ENCODE measurements at places on chromosomes 5 and 9.

- no peak for DNase-seq
These were observed 303.9 kb upstream of the EDIL3 start for GRCh38 chr5:84688566-84688965.

GRCh38 chr5:114174837-114175236 is 187.0 kb upstream of the KCNN2 start:
- no peak for DNase-seq

GRCh38 chr9:135568026-135568425 is 6.5 kb downstream of the PAEP start:
- no peak for DNase-seq

- no peak for DNase-seq
These were observed 46.5 kb downstream of the IRF1 start for GRCh38 chr5:132444061-132444460.

DNA sequence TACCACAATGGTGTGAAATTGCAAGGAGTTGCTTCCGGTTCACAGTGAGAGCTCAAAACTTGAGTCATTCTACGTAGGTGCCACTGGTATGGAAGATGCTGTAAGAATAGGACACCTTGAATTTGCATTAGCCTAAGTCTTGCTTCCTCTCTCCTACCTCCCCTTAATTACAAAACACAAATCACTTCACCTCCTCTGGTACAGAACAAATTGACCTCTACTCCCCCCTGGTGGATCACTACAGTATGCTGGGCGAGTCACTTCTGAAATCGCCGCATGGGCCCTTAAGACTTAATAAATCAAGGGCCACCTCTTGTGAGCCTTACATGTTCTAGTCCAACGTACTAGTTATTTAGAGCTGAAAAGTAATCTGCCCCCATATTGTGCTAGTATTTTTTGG is 145.3 kb upstream of the SMARCA2 start:
- DNase-seq: peak; percentile 5

GRCh38 chr5:176469296-176469695 is 21.1 kb downstream of the FAF2 start:
- no peak for DNase-seq

All from central memory CD4-positive, alpha-beta T cell (primary cell).